ENCODE measurements at places on chromosomes 5 and 9. TPM values are rescaled to one million over a fixed set of nuclear protein-coding genes. Genes with fewer than 3 reads are reported as not detected.

Gene TSLP
- not detected for total RNA-seq

Gene PKD2L2
- not detected for total RNA-seq

Gene NIPAL4
- 10.5 TPM for total RNA-seq

Gene IFNA2
- not detected for total RNA-seq

Gene EQTN
- total RNA-seq: not detected

Gene CCL27
- total RNA-seq: not detected

Gene SLIT3
- 0.05 TPM for total RNA-seq

Gene MED22
- 31.8 TPM for total RNA-seq

Gene NUTM2F
- total RNA-seq: not detected

Gene SRA1
- 55.2 TPM for total RNA-seq

Gene INSL6
- not detected for total RNA-seq

Gene RMRP
- total RNA-seq: 18,533 TPM

Gene FAM200C
- total RNA-seq: 2.0 TPM

Gene RAD50
- total RNA-seq: 48.6 TPM

- no peaks in the 10 kb centered on the region for H3K36me3 ChIP-seq
- no peaks in the 10 kb centered on the region for H3K4me1 ChIP-seq
- H3K4me3 ChIP-seq: no peak overlapping the region
- DNase-seq: no peak
Observed at GRCh38 chr9:112548836-112549595, 62.4 kb downstream of the KIAA1958 start.

GRCh38 chr5:64497386-64497785 is 8.4 kb upstream of the RGS7BP start:
- H3K27ac ChIP-seq: no peak overlapping the region
- no peaks in the 10 kb centered on the region for H3K27me3 ChIP-seq
- no peak overlapping the region for H3K4me3 ChIP-seq
- no peaks in the 10 kb centered on the region for H3K4me1 ChIP-seq
- DNase-seq: no peak

GRCh38 chr5:75509956-75510355 is 1.5 kb downstream of the CERT1 start:
- peak overlapping the region; percentile 76 for H3K27ac ChIP-seq
- DNase-seq: no peak
- H3K4me1 ChIP-seq: no peaks in the 10 kb centered on the region
- H3K4me3 ChIP-seq: peak overlapping the region; percentile 98
- peaks cover 2% of the 10 kb centered on the region for H3K36me3 ChIP-seq

- H3K4me1 ChIP-seq: peaks cover 2% of the 10 kb centered on the region
- H3K27me3 ChIP-seq: peaks cover 15% of the 10 kb centered on the region
- H3K4me3 ChIP-seq: no peak overlapping the region
- no peaks in the 10 kb centered on the region for H3K36me3 ChIP-seq
- no peak for DNase-seq
- no peak overlapping the region for H3K27ac ChIP-seq
Observed at GRCh38 chr5:170348137-170348633, 41.0 kb downstream of the KCNMB1 start.

DNA sequence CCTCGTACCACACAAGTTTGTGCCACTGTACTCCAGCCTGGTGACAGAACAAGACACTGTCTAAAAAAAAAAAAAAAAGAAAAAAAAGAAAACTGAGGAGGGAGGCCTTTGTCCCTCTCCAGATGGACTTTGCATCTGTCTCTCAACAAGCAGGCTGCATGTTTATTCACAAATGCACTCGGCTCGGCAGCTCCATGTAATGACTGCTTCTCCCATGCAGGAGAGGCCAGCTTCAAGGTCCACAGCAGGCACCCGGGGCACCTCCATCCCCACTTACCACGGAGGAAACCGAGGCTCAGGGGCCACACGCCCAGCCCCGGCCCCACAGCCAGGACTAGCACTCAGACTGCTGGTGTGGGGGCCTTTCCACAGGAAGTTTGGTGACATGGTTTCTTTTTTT is 13.1 kb upstream of the NCS1 start:
- no peak for DNase-seq
- H3K4me3 ChIP-seq: no peak overlapping the region
- H3K27me3 ChIP-seq: no peaks in the 10 kb centered on the region
- no peak overlapping the region for H3K27ac ChIP-seq
- no peaks in the 10 kb centered on the region for H3K4me1 ChIP-seq
- H3K36me3 ChIP-seq: no peaks in the 10 kb centered on the region

- peak; percentile 56 for DNase-seq
- H3K4me1 ChIP-seq: no peaks in the 10 kb centered on the region
- no peaks in the 10 kb centered on the region for H3K36me3 ChIP-seq
- 0 out of 2 replicates have a peak overlapping the region, but pooled peaks have one; percentile 3 for H3K4me3 ChIP-seq
- H3K27me3 ChIP-seq: no peaks in the 10 kb centered on the region
Observed at GRCh38 chr5:114418176-114419066, 56.6 kb downstream of the KCNN2 start.

- DNase-seq: no peak
- no peaks in the 10 kb centered on the region for H3K27me3 ChIP-seq
- peaks cover 4% of the 10 kb centered on the region for H3K36me3 ChIP-seq
- H3K4me1 ChIP-seq: no peaks in the 10 kb centered on the region
Observed at GRCh38 chr5:141560151-141560550, 58.6 kb downstream of the DIAPH1 start.

- no peaks in the 10 kb centered on the region for H3K27me3 ChIP-seq
- H3K27ac ChIP-seq: no peak overlapping the region
- no peaks in the 10 kb centered on the region for H3K4me1 ChIP-seq
- H3K36me3 ChIP-seq: no peaks in the 10 kb centered on the region
- no peak for DNase-seq
Observed at GRCh38 chr9:68750786-68751185, 45.7 kb downstream of the PIP5K1B start.

DNA sequence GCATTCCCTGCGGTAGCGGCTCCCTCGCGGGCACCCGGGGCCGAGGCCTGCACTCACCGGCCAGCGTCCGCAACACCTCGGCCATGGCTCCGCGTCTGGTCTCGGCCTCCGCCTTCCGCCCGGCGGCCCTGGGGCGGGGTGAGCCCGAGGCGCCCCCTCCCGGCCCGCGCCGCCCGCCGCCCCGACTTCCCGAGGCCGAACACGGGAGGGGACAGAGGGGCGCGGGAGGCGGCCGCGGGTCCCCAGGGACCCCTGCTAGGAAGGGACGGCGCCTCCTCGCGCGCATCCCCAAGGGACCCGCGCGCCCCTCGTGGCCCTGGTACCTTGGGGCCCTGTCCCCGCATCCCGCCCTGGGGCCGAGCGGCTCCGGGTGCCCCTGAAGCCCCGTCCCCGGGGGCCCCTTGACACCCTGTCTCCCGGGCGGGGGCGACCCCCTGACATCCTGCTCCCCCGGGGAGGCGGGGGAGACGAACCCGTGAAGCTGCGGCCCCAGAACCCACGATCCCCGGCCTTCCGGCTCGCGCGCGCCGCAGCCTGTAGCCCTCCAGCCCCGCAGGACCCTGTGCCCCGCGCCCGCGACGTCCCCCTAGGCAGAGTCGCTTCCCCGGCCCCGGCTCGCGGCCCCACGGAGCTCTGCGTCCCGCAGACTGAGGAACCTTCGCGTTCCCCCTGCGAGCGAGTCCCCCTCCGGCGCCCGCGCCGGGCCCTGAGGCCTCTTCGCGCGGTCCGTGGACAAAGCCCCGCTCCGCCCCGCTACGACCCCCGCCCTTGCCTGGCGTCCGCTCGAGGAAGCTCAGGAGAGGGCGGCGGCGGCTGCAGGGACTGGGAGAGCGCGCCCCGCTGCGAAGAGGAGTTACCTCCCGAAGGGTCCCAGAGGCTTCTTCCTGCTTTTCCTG is at the start of gene ABO:
Gene ABO, minus strand, starts transcription at position 97 of the 896 bp plus-strand sequence.
- no peak within 1 kb of the TSS for H3K4me3 ChIP-seq
- no peaks in the 10 kb centered on the region for H3K27me3 ChIP-seq
- H3K36me3 ChIP-seq: no peaks in the 10 kb centered on the region
- H3K4me1 ChIP-seq: no peaks in the 10 kb centered on the region
- H3K27ac ChIP-seq: no peak within 1 kb of the TSS
- DNase-seq: no peak

DNA sequence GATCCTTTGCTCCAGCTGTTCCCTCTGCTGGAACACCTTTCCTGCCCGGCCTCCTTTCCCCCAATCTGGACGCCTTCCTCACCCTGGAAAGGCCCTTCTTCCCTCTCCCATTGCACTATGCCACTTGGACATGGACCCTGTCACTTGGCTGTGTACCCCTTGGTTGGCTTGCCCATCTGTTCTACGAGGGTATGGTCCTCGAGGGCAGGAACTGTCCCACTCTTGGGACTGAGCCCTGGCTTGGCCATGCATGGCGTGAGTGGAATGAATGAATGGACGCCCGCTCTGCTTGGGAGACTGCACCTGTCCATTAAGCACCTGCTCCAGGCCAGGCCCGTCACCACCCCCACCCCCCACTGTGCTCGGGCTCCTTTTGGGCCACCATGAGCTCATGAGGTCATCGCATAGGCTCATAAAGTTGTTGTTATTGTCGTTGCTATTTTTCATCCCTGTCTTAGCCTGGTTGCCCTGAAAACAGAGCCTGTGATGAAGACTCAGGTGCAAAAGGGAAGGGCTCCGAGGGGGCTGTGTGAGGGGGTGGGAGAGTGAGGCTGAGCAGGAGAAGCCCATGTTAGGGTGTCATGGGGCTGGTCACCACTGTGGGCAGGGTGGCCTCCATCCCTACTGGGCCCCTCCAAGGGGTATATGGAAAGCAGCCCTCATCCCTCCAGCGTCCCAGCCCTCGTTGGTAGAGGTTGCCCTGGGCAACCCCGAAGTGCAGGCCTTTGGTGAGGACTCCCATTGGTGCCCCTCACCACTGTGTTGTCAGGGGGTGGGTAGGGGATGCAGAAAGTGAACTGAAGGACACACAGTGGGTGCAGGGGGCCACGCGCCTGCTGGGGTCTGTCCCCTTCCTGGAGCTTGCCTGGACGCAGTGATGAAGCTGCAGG is 57.2 kb upstream of the IER5L start:
- no peaks in the 10 kb centered on the region for H3K36me3 ChIP-seq
- H3K4me1 ChIP-seq: peaks cover 9% of the 10 kb centered on the region
- no peak overlapping the region for H3K4me3 ChIP-seq
- DNase-seq: no peak

- H3K36me3 ChIP-seq: no peaks in the 10 kb centered on the region
- H3K4me3 ChIP-seq: no peak overlapping the region
- DNase-seq: no peak
- H3K27me3 ChIP-seq: no peaks in the 10 kb centered on the region
- H3K4me1 ChIP-seq: peaks cover 6% of the 10 kb centered on the region
- no peak overlapping the region for H3K27ac ChIP-seq
Observed at GRCh38 chr5:34026089-34026761, 16.8 kb downstream of the C1QTNF3 start.

GRCh38 chr5:62127098-62127736 is 178.8 kb upstream of the KIF2A start:
- no peaks in the 10 kb centered on the region for H3K4me1 ChIP-seq
- no peaks in the 10 kb centered on the region for H3K36me3 ChIP-seq
- no peak for DNase-seq
- H3K27ac ChIP-seq: no peak overlapping the region

DNA sequence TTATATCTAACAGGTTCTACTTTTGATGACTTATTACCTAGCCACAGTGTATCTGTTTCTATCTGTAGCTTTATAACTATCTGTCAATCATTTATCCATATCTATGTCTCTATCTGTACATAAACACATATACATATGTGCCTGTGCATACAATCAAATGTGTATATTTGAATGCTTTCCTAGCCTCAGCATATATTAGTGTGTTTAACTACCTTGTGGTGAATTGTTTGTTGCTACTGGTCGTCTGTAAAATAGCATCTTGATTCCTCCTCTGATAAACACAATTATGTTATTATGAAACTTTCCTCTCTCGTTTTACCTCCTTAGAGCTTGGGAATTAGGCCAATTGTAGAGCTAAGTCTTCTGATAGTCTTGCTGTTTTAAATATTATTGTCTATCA is 44.4 kb downstream of the PARP8 start:
- no peaks in the 10 kb centered on the region for H3K27me3 ChIP-seq
- H3K27ac ChIP-seq: peak overlapping the region; percentile 70
- peak overlapping the region; percentile 4 for H3K4me3 ChIP-seq
- H3K36me3 ChIP-seq: no peaks in the 10 kb centered on the region

GRCh38 chr5:34857161-34857560 is 18.2 kb downstream of the TTC23L start:
- H3K4me3 ChIP-seq: no peak overlapping the region
- no peaks in the 10 kb centered on the region for H3K36me3 ChIP-seq
- H3K27ac ChIP-seq: no peak overlapping the region
- no peaks in the 10 kb centered on the region for H3K27me3 ChIP-seq

DNA sequence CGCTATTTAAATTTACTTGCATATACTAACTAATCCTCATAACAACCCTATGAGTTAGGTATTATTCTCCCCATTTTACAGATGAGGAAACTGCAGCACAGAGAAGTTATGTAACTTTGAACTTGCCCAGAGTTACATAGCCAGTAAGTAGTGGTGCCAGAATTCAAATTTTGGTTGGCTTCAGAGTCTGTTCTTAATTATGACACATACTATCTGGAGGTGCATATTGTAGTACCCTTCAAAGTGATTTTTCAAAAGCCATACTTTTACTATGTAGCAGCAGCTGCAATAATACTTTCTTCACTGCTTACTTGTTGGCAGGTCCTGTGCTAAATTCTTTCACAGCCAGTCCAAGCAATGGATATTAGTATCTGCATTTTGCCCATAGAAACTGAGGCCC is 16.4 kb downstream of the MAN2A1 start:
- no peak overlapping the region for H3K27ac ChIP-seq
- H3K4me3 ChIP-seq: no peak overlapping the region
- no peak for DNase-seq
- peaks cover 2% of the 10 kb centered on the region for H3K4me1 ChIP-seq

- no peaks in the 10 kb centered on the region for H3K4me1 ChIP-seq
- H3K4me3 ChIP-seq: no peak overlapping the region
- DNase-seq: no peak
- H3K27me3 ChIP-seq: no peaks in the 10 kb centered on the region
- no peak overlapping the region for H3K27ac ChIP-seq
Observed at GRCh38 chr9:135068776-135069415, 18.6 kb upstream of the OLFM1 start.

DNA sequence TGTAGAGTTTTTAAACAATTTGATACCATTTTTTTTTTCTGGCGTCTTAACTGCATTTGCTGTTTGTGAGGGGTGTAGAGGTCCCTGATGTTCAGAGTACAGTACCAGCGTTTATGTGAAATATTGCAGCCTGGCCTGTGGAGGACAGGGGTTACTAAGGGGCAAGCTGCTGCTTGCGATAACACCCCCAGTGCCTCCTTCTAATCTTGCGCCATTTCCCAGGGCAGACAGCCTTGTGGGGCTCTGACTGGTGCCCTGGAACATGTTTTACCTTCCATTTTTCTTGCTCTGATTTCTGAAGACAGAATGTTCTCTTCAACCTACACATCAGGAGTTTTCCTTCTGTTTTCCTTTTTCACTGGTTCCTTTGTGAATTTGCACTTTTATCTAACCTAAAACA is 142.9 kb downstream of the DOCK8 start:
- no peaks in the 10 kb centered on the region for H3K27me3 ChIP-seq
- no peak overlapping the region for H3K4me3 ChIP-seq
- no peak overlapping the region for H3K27ac ChIP-seq
- H3K4me1 ChIP-seq: no peaks in the 10 kb centered on the region
- no peak for DNase-seq

DNA sequence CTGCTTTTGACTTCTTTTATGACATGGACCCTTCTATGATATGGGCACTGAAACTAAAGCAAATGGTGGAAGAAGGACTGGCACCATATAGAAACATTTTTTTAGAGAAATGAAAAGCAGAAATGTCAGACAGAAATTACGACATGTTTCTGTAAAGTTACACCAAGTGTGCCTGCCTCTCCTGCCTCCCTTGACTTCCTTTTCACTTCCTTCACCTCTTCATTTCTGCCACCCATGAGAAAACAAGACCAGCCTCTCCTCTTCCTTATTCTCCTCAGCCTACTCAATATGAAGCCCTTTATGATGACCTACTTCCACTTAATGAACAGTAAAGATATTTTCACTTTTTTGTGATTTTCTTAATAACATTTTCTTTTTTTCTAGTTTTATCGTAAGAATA is 44.5 kb downstream of the ERCC6L2 start:
- DNase-seq: no peak
- peaks cover 13% of the 10 kb centered on the region for H3K36me3 ChIP-seq
- no peak overlapping the region for H3K27ac ChIP-seq
- H3K4me3 ChIP-seq: no peak overlapping the region
- no peaks in the 10 kb centered on the region for H3K27me3 ChIP-seq
